Urinary bladder (tissue), 4 donors: ENCODE measurements at places on chromosomes 16 and 17. TPM values are rescaled to one million over a fixed set of nuclear protein-coding genes. Genes with fewer than 3 reads are reported as not detected.

DNA sequence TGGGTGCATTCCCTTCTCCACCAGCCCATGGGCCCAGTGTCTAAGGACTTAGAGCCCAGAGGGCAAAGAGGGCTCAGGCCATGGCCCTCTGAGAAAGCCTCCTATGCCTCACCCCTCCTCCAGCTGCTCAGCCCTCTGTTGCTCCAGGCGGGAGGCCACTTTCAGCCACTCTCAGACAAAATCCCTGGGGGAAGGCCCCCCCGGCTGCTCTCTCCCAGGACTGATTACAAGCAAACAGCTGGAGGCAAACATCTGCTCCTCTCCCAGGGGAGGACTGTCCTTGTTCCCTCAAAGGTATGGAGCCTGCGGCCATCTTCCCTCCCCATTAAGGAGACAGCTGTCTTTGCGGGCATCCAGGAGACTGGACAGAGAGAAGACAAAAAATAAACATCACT lies 54.9 kb upstream of the DLX4 start:
- no peak for DNase-seq

The HAS3 gene
- total RNA-seq: 2.9 TPM

The STH gene
- total RNA-seq: not detected

- DNase-seq: no peak
Observed at GRCh38 chr17:27477050-27477888, 21.0 kb downstream of the KSR1 start.

DNA sequence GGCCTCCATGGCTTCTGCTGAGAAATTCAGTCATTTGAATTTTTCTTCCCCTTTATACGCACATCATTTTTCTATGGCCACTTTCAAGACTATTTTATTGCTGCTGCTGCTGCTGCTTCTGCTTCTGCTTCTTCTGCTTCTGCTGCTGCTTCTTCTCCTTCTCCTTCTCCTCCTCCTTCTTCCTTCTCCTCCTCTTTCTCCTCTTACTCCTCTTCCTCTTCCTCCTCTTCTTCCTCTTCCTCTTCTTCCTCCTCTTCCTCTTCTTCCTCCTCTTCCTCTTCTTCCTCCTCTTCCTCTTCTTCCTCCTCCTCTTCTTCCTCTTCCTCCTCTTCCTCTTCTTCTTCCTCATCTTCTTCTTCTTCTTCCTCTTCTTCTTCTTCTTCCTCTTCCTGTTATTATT lies 22.4 kb downstream of the CPD start:
- DNase-seq: no peak

The ABI3 gene
- total RNA-seq: 3.0 TPM

The CDC6 gene
- 7.9 TPM for total RNA-seq

The GUCY2D gene
- not detected for total RNA-seq

The ASGR2 gene
- not detected for total RNA-seq

DNA sequence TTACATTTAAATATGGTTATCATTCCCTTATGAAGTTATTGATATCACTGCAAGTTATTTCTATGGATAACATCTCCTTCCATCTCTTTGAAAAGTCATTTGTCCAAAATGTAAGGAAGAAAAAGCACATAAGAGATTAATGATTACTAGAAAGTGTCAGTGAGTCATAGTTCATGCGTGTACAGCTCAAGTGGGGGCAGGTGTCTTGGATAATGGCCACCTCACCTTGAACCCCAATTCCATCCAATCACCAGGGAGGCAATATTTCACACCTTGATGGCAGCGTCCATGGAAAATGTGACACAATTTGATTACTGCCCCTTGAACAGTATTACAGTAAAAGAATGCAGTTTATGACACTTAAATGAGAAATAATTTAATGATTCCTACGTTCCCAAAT lies 358.3 kb upstream of the SOX9 start:
- DNase-seq: no peak

The CLEC10A gene
- 5.0 TPM for total RNA-seq

DNA sequence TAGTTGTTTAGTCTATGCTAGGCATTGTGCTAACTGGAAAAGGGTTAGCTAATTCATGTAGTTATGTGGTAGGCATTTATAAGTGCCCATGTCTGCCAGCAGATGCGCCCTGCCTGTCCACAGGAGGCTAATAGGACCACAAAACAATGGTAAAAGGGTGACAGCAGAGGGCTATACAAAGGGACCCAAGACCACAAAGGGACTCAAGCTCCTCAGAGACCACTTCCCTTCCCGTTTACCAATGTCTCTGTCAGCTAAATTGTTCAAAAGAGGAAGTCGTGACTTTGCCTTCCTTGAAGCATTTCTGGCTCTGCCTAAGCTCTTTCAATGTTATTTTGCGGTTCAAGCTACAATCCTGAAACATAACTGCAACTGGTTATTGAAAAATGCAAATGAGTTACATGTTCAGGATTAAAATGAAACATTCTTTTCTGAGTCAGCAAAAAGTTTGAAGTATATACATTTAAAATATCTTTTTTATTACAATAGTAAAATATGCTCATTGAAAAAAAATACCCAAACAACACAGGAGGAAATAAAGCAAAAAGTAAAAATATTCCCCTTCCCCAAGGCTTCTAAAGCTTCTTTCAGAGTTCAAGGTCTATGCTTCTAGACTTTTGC lies 149.2 kb downstream of the MAF start:
- no peak for DNase-seq

DNA sequence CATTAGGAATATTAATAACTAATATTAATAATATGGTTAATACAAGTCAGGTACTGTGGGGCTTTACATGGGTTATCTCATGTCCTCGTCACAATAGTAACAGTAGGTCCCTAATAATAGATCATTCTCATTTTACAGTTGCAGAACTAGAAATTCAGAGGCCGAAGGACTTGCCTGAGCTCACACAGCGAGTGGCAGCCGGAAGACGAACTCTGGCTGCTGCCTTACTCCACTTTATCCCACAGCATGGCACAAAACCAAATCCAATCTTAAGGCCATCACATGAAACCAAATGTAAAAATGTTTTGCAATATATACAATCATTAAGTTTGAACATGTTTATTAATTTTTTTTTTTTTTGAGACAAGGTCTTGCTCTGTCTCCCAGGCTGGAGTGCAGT lies 13.6 kb downstream of the GNA13 start:
- DNase-seq: no peak

GRCh38 chr17:58447039-58447975 lies 30.0 kb upstream of the RNF43 start:
- no peak for DNase-seq

GRCh38 chr17:4703330-4703691 lies 626 bp downstream of the PELP1 start:
- no peak for DNase-seq

DNA sequence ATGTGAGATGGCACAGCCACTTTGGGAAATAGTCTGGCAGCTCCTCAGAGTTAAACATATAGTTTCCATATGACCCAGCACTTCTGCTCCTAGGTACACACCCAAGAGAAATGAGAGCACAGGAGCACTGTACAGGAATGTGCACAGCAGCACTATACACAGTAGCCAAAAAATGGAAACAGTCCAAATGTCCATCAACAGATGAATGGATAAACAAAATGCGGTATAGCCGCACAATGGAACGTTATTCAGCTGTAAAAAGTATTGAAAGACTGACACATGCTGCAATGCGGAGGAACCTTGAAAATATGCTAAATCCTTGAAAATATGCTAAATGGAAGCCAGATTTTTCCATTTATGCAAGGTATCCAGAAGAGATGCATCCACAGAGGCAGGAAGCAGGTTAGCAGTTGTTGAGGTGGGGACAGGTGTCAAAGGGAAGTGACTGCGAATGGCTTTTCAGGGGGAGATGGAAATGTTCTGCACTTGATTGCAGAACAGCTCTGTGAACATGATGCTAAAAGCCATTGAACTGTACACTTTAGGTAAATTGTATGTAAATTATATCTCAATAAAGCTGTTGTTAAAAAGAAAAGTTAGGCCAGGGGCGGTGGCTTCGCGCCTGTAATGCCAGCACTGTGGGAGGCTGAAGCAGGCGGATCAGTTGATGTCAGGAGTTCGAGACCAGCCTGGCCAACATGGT lies 80.7 kb downstream of the MPRIP start:
- DNase-seq: no peak

DNA sequence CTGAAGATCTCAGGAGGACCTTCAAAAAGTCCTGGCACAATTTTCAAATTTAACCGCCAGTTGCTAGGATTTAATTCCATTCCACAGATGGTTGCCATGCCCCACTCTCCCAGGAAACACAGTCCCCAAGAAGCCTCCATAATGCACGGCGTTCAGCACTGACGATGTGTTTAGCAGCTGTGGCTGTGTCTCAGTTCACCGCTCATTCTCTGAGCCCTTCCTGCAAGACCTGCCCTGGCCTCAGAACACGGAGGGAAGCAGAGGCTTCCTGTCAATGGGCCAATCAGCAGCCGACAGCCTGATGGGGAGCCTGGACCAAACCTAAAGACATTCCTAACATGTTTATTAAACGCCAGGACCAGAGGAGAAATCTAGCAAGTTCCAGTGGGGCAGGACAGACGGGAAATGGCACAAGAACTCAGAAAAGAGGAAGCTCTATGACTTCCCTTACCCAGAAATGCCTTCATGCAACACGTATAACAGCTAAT lies 4.9 kb downstream of the MYLK3 start:
- no peak for DNase-seq

- DNase-seq: no peak
Observed at GRCh38 chr16:22670551-22671041, 143.4 kb upstream of the HS3ST2 start.

The CDYL2 gene
- total RNA-seq: 12.2 TPM

DNA sequence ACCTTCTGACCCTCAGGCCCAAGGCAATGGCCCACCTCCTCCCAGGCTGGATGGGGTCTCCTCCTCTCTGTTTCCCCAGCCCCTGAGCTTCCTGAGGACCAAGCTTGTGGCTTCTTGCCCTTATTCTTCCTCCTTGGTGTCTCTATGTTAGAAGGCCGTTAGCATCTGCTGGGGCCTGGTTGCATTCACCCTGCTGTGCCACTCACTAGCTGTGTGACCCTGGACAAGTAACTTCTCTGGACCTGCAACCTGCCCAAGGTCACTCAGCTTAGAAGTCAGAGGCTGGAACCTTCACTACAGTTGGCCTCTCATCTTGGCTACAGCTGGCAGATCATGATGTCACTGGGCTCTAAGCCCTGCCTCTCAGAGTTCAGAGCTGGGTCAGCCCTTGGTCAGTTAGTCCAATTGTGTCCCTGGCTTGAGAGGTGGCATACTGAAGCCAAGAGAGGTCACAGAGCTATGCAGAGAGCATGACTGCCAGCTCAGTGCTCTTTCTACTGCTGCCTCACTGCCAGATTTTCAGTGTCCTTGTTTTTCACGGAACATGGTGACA lies 3.0 kb downstream of the MT2A start:
- no peak for DNase-seq

The PIRT gene
- 1.9 TPM for total RNA-seq

GRCh38 chr16:4847774-4848587 lies 700 bp downstream of the UBN1 start:
- DNase-seq: no peak

- no peak for DNase-seq
Observed at GRCh38 chr16:67163164-67163998, 1.2 kb upstream of the HSF4 start.

GRCh38 chr17:27438348-27438998 lies 17.8 kb upstream of the KSR1 start:
- no peak for DNase-seq

DNA sequence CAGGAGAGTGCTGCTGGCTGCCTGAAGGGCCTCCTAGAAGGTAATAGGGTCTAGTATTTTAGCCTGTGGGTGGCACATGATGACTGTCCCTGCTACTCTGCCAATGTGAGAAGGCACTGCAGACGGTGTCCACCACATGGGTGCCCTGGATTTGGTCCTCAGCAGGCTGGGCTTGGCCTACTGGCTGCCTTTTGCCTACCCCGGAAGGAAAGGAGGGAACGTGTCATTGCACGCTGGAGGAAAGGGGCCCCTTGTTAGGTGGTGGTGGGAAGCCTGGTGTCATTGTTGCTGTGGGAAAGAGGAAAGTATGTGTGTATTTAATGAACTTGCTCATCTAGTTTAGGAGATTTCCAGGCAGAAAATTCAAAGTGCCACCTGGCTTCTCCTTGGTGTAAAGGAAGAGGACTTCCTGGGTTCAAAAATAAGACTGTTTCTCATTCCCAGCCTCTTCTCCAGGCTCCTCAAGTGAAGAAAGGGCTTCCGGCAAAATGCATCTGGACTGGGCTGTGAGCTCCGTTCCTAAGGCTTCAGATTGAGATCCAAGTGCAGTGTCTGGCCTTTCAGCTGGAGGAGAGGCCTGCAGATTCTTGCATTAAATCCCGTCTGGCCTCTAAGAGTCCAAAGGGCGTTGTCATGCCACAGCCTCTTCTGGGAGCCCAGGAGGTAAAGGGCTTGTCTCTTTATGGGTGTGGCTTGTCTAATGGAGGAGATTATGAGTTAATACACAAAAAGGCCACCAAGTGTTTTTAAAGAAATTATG lies 55.1 kb downstream of the RPTOR start:
- no peak for DNase-seq

The ZC3H7A gene
- 78.8 TPM for total RNA-seq

The CDH1 gene
- total RNA-seq: 35.2 TPM

The CSNK1D gene
- 41.7 TPM for total RNA-seq
